Lower leg skin (tissue), 4 donors: ENCODE measurements at places on chromosomes 16 and 17. TPM values are rescaled to one million over a fixed set of nuclear protein-coding genes. Genes with fewer than 3 reads are reported as not detected.

Gene CCDC154
- not detected for total RNA-seq

Gene KRTAP9-2
- not detected for total RNA-seq

DNA sequence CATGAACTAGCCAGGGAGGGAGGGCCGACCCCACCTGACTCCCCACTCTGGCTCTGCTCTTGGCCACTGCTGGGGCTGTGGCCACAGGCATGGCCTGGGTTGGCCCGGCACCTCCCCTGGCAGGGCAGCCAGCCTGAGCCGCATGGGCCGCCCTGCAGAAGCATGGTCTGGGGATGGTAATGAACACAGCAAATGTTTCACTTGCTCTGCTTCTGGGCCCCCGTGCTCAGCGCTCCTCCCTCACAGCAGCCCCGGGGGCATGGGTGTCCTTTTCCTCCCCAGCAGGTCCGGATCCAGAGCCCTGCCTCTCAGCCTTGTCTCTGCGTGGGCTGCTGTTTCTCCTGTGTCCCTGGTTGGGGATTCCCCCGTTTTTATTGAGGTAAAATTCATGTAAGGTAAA, 30.9 kb upstream of the KCNJ12 start:
- peak; percentile 70 for DNase-seq

DNA sequence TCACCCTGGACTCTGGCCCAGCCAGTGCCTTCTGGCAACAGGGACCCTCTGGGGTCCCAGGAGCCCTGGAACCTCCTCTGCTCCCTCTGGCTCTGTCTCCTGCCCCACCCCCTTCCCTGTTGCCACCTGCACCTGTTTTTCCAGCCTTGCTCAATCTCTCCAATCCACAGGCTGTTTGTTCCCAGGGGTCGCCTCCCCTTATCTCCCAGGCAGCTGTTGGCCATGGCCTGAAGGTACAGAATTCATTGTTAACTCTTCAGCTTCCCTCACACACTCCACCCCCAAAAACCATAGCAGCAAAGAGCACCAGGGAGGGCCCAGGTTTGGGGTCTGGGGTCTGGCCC, 39.3 kb upstream of the TOB1 start:
- no peak for DNase-seq

DNA sequence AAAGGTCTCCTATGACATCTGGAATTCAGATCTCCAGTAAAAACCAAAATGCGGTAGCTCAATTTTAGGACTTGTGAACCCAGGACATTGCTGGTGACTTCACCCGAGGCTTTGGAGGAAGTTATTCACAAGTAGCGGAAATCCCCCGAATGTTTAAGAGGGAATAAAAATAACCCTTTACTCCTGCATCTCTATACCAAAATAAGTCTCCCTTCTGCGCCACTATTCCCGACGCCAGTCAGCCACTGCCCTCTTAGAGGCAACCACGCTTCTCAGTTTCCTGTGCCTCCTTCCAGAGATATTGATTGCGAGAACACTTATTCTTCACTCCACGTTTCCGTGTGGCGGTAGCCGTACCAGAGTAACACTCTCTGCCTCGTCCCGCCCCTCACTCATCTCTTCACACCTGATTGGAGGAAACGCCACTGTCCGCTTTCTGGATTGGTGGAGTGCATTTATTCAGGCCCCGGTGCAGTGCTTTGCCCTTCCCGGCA, 27.4 kb downstream of the EMP2 start:
- no peak for DNase-seq

DNA sequence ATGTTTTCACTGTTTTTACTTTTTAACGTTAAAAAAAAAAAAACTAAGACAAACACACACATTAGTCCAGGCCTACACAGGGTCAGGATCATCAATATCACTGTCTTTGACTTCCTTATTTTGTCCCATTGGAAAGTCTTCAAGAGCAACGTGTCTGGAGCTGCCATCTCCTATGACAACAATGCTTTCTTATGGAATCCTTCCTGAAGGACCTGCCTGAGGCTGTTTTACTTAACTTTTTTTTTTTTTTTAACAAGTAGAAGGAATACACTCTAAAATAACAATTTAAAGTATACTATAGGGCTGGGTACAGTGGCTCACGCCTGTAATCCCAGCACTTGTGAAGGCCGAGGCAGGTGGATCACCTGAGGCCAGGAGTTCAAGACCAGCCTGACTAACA, 71.8 kb upstream of the BCAR1 start:
- no peak for DNase-seq

- no peak for DNase-seq
Measured at GRCh38 chr17:55825213-55825612, 74.4 kb downstream of the PCTP start.

GRCh38 chr17:9409878-9410277, 165.7 kb downstream of the STX8 start:
- DNase-seq = no peak

GRCh38 chr17:73831699-73832098, 187.5 kb upstream of the SDK2 start:
- DNase-seq = no peak

- peak; percentile 94 for DNase-seq
Measured at GRCh38 chr17:78343187-78343542, 16.7 kb downstream of the SOCS3 start.

DNA sequence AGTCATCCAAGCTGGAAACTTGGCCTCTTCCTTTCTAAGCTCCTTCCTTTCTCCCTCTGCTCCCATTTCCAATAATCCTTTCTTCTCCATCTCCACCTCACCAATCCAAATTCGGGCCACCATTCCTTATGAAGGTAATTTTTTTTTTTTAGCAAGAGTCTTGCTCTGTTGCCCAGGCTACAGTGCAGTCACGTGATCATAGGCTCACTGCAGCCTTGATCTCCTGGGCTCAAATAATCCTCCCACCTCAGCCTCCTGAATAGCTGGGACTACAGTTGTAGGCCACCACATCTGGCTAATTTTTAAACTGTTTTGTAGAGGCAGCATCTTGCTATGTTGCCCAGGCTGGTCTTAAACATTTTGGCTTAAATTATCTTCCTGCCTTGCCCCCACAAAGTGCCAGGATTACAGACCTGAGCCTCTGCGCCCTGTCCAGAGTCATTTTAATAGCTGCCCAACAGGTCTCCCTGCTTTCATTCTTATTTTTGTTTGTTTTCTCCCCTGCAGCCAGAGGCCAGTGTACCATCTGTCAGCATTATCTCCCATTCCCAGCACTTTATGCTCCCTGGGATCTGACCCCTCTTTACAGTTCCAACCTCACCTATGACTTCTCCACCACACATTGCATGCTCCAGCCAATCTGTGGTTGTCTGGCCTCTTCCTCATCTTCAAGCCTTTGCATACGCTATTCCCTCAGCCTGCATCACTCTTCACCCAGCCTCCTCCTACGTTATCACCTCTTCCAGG, 2.3 kb upstream of the GP2 start:
- no peak for DNase-seq

DNA sequence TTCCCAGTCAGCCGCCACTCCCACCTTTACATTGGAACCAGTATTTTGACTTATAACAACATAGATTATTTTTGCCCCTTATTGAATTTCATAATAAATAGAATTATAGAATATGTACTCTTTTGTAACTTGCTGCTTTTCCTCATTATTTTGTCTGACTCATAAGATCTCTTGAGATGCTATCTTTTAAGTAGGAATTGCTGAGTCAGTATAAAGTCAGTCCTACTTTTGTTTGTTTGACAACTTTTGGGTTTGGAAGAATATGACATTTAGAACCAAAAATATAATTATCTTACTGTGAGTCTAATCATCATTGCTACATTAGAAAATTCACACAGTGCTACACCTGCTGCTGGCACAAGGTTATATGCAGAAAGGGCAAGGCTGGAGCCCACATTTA, 69.7 kb downstream of the STXBP4 start:
- DNase-seq = no peak

DNA sequence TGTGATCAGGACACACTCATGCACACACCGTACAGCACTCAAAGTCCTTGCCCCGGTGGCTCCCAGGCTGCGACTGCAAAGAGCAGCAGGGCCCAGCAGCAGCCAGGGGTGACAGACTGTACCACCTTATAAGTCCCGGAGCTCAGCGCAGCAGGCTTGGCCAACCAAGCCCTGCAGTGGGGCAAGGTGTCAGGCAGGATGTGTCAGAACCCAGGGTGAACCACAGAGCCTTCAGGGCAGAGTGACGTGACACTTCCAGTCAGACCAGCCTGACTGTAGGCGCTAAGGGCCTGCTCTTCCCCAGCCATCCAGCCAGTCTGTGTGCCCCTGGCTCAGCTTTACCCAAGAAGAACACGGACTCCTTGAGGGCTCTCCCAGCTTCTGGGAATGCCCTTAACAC, 204.1 kb downstream of the COPRS start:
- peak; percentile 58 for DNase-seq

Gene NEK8
- 2.1 TPM for total RNA-seq

GRCh38 chr17:66331038-66331816, 28.8 kb downstream of the PRKCA start:
- DNase-seq = no peak

DNA sequence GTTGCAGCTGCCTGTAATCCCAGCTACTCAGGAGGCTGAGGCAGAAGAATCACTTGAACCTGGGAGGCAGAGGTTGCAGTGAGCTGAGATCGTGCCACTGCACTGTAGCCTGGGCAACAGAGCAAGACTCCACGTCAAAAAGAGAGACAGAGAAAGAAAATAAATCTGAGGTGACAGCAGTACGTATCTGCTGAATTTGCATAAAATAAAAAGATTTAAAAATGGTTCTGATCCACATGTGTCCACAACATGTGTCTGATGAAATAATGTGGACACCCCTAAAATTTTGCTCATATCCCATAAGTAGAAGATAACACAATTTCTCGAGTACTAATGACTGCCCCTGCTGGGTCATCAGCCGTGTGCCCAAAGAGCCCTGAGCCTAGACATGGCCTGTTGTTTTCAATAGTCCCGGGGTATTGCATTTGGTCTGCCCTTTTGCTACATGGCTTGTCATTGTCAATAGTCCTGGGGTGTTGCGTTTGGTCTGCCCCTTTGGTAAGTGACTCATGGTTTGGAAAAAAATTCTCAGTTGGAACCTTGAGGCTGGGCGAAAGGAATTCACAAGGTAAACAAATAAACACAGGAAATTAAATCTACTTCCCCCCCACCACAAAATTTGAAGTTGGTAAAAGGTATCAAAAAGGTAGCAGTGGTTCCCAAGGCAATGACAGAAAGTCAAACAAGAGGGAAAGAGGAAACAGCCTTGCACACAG, 434.6 kb upstream of the MAF start:
- DNase-seq = no peak

Gene NBR1
- 89.0 TPM for total RNA-seq

- no peak for DNase-seq
Measured at GRCh38 chr16:56998352-56998751, 9.0 kb downstream of the NLRC5 start.

Gene WFDC1
- total RNA-seq = 1.3 TPM

Gene NPIPA3
- total RNA-seq = 0.57 TPM

- DNase-seq = no peak
Measured at GRCh38 chr17:68248199-68248825, 469 bp downstream of the AMZ2 start.

GRCh38 chr16:10817963-10818941, at the start of gene TVP23A:
TVP23A (minus strand) TSS chr16:10818794; CDS start chr16:10818493, 301 bp downstream.
- DNase-seq = no peak

DNA sequence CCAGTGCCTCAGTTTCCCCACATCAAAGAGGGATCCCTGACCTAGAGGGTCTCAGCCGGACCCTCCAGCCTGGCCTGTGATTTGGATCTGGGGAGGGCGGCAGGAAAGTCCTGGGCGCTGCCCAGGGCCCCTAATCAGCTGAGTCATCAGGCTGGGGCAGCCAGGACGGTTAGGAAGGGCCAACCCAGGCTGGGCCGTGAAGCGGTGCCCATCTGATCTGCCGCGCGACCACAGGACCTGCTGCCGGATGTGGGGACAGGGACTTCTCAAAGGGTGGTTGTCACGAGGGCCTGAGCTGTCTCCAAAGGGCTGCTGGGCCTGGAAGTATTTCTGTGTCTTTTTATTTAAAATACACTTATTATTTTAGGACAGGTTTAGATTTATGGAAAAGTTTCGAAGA, 4.4 kb downstream of the TPSAB1 start:
- no peak for DNase-seq

GRCh38 chr17:61458000-61458399, 5.8 kb downstream of the TBX4 start:
- no peak for DNase-seq

GRCh38 chr17:42475835-42476234, 17.2 kb downstream of the ATP6V0A1 start:
- no peak for DNase-seq

Gene MYH2
- total RNA-seq = not detected

Gene SOX8
- 27.7 TPM for total RNA-seq

- no peak for DNase-seq
Measured at GRCh38 chr17:4645642-4646041, 4.2 kb upstream of the ALOX15 start.

DNA sequence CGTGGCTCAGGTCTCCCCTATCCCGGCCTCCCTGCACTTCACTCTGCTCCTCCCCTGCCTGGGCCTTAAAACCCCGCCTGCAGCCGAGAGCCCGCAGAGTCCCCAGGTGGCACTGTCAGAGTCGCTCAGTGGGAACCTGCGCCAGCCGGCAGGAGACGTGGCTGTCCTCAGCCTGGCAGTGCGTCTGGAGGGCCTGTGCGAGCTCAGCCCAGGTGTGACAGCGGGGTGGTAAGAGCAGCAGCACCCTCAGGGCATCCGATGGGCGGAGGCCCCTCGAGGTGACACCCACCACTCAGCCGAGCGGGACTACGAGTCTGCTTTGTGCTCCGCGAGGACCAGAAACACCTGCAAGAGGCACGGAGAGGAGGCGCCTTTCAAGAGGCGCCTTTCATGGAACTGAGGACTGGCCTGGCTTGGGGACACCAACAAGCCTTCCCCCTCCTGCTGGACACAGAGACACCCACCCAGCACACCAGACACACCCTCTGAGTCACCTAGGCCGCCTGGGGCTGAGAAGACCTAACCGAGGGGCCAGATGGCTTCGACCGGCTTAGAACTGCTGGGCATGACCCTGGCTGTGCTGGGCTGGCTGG, at the start of gene CLDN9:
Gene CLDN9, plus strand, starts transcription at position 96 of the 593 bp plus-strand sequence. Its CDS starts 440 bp downstream, at position 536.
- no peak for DNase-seq

Gene FZD2
- total RNA-seq = 0.49 TPM

DNA sequence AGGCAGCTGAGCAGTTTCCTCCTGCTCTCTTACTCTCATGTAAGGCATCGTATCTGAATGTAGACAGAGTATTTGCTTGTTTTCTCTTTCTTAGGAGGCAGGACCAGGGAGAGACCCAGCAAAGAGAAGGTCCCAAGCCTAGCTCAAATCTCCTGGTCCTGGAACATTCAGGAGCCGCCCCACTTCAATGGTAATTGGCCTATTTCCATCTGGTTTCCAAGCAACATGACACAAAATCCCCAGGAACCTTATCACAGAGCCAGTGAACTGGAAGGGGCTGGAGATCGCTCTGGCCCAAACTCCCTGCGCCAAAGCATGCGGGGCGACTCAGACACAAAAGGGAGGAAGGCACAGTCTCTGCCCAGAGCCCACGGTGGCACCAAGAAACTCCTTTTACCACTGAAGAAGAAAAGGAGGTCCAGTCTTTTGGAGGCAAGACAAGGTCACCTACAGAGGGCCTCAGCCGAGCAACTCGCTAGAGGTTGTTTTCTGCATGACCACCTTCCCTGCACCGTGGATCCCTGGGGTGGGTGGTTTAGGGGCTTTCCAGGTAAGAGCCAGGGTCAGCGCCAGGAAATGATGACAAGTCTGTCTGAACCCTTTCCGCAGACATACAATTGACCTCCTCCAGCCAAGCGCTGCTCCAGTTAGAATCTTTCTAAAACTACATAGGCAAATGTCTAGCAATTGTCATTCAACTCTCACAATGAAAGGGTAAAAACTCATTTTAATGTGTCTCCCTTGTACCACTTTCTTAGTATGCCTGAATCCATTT, 394.7 kb downstream of the SOX9 start:
- no peak for DNase-seq

Gene CMTM4
- 17.6 TPM for total RNA-seq
